ENCODE measurements at places on chromosomes 3 and 15.

GRCh38 chr15:70323111-70323851, 225.6 kb upstream of the TLE3 start:
- DNase-seq = peak; percentile 73

- DNase-seq = no peak
Observed at GRCh38 chr3:177197727-177198460, 612 bp upstream of the TBL1XR1 start.

DNA sequence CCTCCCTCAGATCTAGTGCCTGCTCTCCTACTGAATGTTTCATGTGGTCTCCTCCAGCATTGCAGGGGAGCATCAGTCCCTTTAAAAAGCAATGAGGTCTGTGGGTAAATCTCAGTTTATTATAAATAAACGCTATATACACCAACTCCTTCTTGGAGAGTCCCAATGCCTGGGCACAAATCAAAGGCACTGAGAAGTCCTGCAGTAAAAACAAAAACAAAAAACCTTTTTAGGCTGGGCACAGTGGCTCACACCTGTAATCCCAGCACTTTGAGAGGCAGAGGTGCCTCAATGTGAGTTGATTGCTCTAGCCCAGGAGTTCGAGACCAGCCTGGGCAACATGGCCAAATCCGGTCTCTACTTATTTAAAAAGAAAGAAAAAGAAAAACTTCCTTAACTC, 45.0 kb downstream of the ACAN start:
- DNase-seq = no peak

- DNase-seq = no peak
Observed at GRCh38 chr15:92934716-92935115, 34.6 kb downstream of the CHD2 start.

DNA sequence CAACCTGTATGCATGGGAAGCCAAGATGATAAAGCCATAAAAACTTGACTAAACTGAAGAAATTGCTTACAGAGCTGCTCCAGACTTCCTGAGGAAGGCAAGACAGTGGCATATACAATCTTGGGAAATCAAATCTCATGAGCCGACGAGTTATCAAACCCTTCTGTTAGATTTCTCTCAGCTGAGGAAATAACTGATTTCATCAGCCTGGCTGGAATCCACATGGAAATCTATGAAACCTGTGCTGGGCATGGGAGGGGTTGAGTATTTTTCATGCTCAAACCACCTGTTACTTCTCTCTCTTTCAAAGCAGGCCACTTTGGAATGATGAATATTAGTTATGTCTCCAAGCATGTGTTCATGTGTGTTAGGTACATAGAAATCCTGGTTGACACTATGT, 727.7 kb downstream of the FHIT start:
- no peak for DNase-seq

GRCh38 chr3:52248816-52249547, 3.4 kb downstream of the PPM1M start:
- peak; percentile 25 for DNase-seq

DNA sequence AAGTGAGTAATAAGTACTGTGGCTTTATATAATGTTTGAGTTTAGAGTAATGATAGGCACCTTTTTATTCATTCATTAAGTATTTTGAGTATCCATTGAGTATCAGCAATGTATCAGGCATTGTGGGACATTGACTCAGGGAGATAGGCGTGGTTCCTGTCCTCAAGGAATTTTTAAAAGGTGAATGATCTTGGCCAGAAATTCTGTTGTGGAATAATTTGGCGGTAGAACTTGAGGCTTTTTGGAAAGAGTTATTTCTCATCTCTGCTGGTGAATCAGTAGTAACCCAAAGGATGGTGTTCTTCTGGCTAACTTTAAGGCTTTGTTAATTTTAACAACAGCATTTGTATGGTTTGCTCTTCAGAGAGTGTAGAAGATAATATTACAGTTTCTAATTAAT, 2.0 kb downstream of the RAB7A start:
- DNase-seq = peak; percentile 71

DNA sequence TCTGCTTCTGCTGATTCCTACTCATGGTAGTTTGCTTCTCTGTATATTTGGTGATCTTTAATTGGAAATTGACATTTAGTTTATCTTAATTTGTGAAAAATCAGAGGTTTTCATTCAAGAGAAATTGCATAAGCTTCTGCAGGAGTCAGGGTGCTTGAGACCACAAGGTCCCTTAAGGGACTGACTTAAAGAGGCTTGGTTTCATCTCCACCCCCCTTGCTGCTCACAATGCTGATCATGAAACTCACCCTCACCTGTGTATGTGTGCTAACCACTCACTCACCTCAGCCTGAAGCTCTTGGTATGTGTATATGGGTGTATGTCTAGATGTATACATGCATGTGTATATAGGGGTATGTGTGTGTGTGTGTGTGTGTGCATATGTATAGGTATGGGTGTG, 11.4 kb downstream of the PGPEP1L start:
- no peak for DNase-seq

DNA sequence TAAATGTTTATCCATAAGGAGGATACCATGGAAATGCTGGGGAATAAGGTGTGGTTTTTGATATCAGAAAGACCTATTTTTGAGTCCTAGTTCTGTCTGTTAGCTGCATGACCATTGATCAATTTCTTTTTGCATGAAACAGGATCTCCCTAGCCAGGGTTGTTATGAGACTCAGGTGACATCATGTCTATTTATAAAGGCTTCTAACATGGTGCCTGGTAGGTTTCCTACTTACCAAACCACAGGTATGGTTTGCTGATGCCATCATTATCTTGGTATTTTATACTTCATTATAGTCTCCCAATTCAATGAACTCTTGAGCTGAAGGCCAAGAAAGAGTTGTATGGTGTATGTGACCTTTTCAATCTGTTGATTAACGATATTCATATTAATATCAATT, 144.0 kb downstream of the CLSTN2 start:
- no peak for DNase-seq

DNA sequence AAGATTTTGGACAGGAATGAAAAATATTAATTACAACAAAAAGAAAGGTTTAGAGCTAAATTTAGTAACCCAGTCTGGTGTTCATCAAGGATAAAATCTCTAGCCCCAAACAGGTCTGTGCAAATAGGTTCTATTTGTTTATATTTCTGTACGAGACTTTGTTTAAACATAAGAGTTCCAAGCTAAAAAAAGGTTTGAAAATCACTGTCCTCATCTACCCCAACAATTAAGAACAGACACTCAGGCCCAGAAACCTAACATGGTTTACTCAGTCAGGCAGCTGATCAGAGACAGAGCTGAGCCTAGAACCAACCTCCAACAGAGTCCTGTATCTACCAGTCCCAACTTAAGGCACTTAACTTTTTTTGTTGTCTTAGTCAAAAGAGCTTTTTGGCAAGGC, 49.3 kb downstream of the SNX4 start:
- no peak for DNase-seq

DNA sequence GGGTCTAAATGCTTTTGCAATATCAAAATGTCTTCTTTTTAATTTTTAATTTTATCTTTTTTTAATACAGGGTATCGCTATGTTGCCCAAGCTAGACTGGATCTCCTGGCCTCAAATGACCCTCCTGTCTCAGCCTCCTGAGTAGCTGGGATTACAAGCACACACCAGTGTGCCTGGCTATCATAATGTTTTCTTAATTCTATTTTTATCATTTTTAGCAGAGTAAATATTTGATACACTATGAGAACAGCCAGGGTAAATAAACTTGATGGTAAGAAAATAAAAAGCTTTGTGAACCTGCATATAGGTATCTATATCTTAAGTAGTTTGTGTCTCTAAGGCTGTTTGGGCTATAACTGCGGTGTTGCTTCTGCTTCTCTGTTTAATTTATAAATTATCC, 60.4 kb downstream of the IL12A start:
- DNase-seq = no peak

DNA sequence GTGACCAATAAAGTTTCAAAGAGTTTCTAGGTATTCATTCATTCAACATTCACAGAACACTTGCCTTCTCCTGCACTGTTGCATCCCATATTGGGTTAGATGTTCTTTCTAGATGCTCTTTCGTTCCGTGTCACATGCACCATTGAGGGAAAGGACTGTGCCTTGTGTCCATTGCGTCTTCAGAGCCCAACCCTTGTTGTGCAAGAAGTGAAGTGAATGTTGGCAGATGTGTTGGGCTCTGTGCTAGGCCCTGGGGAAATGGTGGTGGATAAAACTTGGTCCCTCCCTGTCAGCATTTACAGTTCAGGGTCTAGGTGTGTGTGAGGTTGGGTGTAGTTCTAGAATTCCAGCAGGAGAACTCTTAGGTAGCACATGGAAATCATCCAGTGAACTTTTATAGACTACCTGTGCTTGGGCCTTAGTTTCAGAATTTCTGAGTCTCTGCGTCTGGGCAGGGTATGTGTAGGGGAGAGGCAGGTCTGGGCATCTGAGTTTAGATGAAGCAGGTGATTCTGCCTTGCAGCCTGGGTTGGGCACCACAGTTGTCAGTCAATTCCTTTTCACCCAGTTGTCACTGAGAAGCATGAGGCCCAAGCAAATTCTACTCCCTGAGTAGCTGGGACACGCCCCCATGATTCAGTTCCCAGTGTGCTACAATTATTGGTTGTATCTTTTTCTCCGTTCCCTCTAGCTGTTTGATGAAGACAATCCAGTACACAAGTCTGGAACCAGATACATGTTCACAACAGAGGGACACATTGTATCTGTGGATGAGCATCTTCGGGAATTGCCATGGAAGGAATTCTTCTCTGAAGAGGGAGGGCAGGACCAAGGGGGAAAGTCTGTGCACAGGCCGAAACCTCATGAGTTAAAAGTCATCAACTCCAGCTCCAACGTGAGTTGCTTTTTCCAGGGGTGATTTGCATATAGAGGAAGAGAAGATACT, 25.4 kb downstream of the EDEM1 start:
- no peak for DNase-seq

DNA sequence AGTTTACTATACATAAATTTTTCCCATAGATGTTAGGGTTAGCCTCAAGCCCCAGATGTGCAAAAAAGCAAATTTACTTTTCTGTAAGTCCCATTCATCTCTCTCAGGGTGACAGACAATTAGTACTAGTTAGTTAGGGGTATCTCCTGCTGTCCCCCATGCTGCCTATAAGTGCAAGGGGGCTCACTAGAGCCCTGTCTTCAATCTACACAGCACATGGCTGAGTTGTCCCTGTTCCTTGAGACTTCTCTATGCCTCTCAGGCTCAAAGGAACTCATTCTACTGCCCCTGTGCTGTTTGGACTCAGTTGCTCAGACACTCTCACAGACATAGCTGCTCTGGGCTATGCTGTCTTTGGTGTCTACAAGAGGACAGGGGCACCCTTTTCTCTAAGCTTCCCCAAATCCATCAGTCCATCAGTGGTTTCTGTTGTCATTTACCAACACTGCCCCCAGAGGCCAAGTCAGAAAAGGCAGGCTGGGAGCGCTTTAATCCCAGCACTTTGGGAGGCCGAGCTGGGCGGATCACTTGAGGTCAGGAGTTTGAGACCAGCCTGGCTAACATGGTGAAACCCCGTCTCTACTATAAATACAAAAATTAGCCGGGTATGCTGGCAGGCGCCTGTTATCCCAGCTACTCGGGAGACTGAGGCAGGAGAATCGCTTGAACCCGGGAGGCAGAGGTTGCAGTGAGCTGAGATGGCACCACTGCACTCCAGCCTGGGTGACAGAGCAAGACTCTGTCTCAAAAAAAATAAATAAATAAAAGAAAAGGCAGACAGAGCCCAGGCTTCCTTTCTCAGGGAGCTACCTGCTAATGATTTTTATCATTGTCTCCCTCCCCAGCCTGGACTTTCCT, 31.4 kb upstream of the PRTG start:
- DNase-seq = peak; percentile 45

GRCh38 chr3:112395181-112395895, 62.4 kb downstream of the CD200 start:
- no peak for DNase-seq

Data from GM23248 (cell line).